ENCODE measurements at places on chromosomes 7 and 10.

DNA sequence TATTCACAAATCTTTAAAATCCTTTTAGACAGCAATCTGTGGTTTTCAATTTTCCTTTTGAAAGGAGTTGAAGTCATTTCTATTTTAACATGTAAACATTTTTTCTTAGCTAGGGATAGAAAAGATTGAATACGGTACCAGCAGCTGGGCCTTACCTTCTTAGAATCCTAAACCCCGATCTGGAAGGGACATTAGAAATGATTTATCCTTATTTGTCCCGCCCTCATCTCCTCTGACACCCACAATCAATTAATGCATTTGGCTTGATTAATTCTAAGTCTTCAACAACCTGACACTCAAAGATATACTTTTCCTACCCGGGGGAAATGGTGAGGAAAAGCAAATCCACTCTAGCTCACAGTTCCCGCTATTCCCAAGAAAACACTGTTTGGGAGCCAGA lies 100.4 kb downstream of the SORCS1 start:
- DNase-seq: no peak

GRCh38 chr7:150410131-150410530 lies 31.0 kb downstream of the ZNF775 start:
- DNase-seq: no peak

- peak; percentile 38 for DNase-seq
Measured at GRCh38 chr10:76033457-76034196, 602.2 kb downstream of the LRMDA start.

DNA sequence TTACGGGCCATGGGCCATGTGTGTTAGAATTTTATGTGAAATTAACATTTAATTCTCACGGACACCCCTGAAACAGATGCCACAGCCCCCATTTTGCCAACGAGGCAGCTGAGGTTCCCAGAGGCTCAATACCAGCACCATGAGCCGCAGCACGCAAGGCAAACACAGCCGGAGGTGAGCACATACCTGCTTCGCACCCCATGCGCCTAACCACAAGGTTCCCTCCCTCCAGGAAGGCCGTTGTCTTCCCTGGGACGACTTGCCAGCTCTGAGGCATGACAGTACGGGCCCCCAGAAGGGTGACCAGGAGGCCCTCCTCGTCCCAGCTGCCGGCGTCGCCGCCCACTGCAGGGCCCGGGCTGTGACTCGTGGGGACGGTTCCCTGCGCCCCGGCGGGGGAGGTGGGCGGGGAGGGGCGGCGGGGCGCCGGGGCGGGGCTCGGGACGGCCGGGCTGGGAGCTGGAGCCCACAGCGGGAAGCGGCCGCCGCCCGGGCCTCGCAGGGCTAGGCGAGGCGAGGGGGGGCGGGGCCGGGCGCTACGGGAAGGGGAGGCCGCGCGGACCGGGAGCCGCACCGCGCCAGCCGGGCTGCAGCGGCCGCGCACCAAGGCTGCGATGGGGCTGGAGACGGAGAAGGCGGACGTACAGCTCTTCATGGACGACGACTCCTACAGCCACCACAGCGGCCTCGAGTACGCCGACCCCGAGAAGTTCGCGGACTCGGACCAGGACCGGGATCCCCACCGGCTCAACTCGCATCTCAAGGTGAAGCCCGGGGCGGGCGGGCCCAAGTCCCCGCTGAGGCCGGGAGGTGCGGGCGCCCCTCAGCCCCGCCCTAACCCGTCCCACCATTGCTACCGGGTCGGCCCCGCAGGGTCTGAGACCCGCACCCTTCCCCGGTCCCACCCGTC lies at the start of gene CAV2:
Gene CAV2 (plus strand): TSS at position 571 of the 910 bp plus-strand sequence. CDS start 44 bp downstream, at position 615.
- DNase-seq: peak; percentile 77

DNA sequence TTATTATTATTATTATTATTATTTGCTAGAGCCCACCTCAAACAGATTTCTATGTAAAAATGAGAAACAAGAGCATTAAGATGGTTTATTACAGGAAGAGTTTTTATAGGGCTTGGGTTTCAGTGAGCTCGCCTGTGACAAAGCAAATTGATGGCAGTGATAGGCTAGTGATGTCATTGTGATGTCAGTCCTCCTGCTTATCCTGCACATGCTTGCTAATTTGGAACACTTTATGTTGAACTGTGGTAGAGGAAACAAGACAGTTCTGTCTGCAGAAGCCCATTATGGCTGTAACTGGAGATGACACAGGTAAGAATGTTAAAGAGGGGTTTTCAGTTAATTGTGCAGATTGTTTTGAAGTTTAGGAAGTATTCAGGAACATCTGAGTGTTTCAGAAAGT lies 68.3 kb downstream of the CREM start:
- DNase-seq: no peak

DNA sequence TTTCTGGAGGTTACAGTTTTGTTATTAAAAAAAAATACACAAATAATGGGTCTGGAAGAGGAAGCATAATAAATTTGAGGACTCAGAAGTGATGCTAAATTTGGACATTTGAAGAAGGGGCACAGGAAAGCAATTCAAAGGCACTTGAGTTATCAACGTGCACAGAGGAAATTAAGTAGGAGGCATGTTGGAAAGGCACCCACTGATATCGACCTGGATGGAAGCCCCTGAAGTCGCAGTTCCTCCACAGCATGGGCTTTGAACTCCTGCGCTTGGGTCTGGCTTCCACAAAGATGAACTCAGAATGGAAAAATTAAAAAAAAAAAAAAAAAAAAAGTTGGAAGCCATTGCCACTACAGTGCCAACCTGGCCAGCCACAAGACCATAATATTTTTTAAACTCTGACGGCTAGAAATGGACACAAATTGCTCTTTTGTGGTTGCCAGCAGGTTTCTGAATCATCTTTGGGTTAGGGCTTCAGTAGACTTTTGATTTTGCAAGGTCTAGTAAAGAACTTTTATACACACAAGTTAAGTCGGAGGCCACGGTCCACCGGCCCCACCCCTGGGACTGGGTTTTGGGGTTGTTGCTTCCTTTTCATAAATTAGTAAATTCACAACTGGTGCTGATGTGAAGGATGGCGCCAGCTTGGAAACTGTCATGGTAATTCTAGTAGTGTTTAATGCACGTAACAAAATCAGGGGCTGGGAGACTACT lies 21.6 kb downstream of the JCAD start:
- no peak for DNase-seq

DNA sequence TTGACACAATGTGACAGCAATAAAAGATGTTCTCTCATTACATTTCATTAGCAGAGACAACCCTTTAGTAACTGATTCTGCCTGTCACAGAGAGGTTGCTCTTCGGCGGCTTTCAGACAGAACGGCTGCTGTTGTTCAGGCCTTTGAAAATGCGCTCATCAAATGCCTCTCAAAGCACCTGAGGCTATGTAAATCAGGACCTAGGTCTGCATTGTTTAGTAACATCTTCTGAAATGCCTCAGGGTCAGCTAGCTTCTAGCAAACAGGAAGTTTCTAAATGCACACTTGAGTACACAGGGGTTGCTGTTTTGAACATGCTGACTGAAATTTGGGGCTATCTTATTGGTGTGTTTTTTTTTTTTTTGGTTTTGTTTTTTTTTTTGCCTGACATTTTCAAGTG lies 143.3 kb upstream of the DKK1 start:
- DNase-seq: no peak

- no peak for DNase-seq
Measured at GRCh38 chr7:33805630-33806233, 99.6 kb upstream of the BMPER start.

- DNase-seq: no peak
Measured at GRCh38 chr7:107506674-107507339, 37.0 kb downstream of the GPR22 start.

DNA sequence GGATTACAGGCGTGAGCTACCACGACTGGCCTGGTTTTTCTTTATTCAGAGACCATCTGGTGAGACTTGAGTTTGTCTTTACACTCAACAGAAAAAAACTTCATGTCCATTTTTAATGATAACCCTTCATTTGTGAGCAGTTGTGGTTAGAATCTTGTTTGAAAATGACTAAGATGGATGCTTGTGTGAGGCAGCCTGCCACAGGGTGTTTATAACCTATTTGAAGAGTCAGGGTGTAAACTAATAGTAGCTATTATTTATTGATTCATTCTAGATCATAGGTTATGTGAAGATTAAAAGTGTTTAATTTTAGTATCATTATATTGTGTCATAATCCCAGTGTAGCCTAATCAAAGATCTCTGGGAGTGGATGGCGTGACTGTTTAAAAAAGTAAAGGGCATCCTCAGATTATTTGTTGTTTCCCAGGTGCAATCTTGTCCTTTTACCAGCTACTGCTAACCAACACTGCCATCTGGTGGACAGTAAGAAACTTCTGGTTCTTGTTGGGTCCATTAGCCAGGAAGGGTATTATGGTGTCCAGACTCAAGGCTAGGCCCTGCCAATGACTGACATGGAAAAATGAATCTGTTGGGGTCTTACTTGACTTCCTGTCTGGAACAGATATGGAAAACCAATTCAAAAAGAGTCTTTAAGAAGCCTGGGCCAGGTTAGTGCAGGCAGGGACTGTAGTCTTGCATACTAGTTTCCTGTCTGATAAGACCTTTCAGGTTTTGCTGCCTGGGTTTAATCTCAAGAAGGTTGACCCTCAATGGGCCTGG lies 24.9 kb downstream of the NRBF2 start:
- peak; percentile 41 for DNase-seq

DNA sequence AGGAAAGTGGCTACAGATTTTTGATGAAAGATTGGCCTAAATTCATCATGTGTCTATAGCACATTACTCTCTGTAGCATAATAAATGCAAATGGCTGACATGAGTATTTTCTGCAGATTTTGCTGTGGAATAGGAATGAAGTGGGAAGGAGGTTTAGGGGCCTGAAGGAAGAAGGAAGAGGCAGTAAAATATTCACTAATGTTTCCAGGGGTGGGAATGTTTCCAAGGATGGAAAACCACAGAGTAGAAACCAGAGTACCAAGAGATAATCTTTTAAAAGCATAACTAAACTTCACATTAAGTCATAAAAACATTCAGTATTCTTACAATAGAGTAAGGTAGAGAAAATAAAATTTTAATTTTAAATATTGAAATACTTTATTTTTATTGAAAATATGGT lies 267.8 kb downstream of the BICC1 start:
- no peak for DNase-seq

GRCh38 chr7:91846436-91846835 lies 34.1 kb downstream of the MTERF1 start:
- no peak for DNase-seq

DNA sequence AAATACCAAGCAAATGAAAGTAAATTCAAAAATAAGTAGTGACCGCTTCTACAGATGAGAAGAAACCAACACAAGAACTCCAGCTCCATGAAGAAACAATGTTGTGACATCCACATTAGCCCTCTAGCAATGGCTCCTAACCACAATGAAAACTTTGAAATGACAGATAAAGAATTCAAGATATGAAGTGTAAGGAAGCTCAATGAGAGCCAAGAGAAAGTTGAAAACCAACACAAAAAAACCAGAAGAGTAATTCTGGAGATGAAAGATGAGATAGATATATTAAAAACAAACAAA lies 68.2 kb upstream of the DDC start:
- no peak for DNase-seq

DNA sequence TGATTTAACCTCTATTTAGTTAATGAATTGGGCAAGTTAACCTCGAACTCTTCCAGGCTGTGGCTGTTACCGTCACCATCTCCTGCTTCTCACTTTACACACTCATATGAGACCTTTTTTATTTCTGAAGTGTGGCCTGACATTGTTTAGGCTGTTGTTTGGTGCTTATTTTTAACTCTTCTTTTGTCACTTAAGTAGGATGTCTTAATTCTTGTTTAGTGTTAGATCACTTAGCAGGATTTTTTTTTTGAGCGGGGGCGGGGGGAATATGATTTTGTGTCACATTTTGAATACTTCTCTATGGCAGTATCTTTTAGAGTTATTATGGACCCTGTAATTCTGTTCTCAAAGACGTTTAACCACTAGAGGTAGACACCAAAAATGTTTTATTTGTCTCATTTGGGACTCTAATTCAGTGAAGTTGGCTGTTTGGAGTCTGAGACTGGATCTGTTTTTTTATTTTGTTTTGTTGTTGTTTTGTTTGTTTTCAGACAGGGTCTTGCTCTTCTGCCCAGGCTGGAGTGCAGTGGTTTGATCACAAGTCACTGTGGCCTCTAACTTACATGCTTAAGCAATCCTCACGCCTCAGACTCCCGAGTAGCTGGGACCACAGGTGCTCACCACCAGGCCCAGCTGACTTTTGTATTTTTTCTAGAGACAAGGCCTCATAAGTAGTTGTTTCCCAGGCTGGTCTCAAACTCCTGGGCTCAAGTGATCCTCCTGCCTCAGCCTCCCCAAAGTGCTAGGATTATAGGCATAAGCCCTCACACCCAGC lies 73.5 kb downstream of the CUX1 start:
- no peak for DNase-seq

- no peak for DNase-seq
Measured at GRCh38 chr10:120015064-120015463, 122.5 kb downstream of the SEC23IP start.

- no peak for DNase-seq
Measured at GRCh38 chr7:90708841-90709317, 112.8 kb downstream of the CDK14 start.

DNA sequence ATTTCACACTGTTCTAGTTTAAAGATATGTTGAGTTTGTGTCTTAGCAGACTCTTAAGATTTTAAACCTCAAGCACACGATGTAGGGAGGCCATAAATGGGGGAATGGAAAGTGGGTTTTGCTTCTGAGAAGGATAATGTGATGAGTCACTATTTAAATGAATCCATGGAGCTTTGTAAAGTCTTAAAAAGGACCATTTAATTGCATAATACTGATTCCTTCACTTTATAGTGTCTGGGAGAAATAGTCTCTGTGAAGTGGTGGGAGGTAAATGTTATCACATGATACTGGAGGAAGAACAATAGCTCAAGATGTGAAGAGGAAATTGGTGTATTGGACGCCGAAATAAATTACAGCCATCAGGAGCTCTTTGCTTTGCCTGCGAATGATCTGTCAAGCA lies 84.0 kb upstream of the MYO3A start:
- DNase-seq: no peak

- DNase-seq: no peak
Measured at GRCh38 chr7:87213811-87214210, 5.7 kb downstream of the TMEM243 start.

GRCh38 chr7:92763636-92764423 lies 72.5 kb downstream of the CDK6 start:
- no peak for DNase-seq

DNA sequence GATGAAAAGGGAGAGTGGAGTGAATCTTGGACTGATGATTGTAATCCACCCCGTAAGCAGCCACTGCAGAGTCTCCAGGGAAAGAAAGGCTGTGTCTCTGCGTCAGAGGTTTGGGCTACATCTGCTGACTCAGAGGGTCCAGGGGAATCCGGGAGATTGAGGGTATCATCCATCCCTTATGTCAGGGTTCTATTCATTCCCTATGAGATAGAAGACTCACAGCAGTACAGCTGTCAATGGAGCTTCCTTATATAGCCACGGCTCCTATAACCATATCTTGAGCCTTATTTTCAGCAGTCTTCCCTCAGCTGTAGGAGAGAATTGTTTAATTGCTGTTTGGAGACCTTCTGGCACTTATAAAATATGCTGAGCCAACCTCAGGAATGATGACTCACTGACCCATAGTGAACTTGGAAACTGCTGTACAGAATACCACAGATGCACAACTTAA lies 558.2 kb upstream of the PFKP start:
- DNase-seq: no peak
